Stimulated activated CD4-positive, alpha-beta T cell treated with anti-CD3 and anti-CD28 coated beads, Interleukin-4, amount 100 ng/mL, for 48 hours (primary cell): ENCODE measurements at places on chromosomes 1 and 21.

- no peak for DNase-seq
These were observed 25.0 kb upstream of the DISP3 start for GRCh38 chr1:11453742-11454491.

DNA sequence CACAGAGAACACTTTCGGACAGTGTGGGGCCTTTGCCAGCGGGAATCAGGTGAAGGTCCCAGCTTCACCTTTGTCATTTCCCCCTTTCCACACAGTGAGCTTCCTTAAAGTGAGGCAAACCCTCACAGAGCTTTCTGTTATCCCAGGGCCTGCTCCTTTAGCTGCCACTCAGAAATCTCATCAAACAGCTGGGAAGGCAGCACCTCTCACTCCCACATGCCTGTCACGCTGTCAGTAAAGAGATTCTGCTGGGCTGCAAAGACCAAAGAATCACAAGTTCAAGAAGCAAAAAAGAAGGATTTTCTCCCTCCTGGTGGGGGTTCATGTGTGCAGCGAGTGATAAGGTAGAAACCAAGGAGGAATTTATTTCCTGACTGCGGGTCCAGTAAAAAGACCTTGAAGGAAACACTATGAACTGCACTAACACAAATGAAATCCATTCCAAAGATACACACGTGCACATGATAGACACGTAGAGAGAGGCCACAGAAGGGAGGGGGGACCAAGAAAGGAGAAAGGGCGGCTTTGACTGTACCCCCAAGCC is 44.0 kb downstream of the HTR6 start:
- no peak for DNase-seq

GRCh38 chr1:84758968-84759491 is 68.8 kb upstream of the SSX2IP start:
- no peak for DNase-seq

DNA sequence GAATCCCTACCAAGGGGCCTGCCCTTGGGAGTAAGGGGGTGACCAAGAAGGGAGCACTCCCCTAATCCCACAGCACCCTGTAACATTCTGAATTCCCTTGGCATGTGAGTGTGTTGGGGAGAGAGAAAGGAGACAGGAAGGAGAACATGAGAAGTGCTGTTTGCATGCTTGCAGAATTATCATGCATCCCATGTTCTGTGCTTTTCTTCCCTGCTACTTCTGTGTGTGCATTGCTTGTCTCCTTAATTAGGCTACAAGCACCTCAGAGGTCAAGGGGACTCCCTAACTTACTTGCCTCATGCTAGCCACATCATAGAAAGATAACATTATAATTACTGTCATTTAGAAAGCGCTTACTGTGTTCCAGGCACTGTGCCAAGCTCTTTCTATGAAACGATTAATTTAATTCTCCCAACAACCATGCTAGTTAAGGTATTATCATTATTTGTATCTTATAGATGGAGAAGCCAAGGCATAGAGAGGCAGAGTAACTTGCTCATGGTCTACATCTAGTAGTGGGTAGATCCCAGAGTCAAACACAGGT is 11.1 kb downstream of the NOS1AP start:
- DNase-seq = no peak

GRCh38 chr21:27078915-27079314 is 112.0 kb upstream of the ADAMTS5 start:
- no peak for DNase-seq

DNA sequence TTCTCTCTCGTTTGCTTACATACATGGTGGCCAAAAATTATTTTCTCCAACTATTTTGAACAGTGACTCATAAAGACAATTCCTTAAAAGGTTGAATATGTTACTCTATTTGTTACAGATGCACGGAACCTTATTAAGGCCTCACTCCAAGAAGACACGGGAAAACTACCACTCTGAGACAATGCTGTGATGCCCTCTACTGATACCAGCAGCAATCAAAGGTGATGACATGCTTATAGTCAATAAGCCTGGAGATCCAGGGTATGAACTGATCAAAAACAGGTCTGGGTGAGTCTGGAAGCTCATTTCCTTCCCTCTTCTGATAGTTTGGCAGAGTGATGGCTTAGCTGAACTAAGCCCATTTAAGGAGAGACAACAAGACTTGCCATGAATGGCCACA is 563.0 kb downstream of the LRRIQ3 start:
- DNase-seq = no peak

DNA sequence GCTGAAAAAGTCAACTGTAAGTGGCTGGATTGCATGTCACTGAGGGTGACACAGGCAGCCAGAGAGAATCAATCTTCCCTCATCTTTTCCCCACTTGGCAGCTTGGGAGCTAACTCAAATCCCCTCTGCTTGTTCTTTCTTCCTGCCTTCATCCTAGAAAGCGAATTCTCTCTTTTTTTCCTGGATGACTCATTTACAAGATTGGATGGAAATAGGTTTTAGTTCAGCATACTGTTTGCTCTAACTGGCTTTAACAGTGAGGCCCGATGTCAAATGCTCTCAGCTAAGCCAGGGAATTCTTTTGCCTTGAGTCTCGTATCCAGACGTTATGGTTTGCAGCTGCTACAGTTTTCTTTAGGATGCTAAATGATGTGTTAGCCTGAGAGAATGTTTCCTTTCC is 72.7 kb downstream of the HUNK start:
- DNase-seq = no peak

DNA sequence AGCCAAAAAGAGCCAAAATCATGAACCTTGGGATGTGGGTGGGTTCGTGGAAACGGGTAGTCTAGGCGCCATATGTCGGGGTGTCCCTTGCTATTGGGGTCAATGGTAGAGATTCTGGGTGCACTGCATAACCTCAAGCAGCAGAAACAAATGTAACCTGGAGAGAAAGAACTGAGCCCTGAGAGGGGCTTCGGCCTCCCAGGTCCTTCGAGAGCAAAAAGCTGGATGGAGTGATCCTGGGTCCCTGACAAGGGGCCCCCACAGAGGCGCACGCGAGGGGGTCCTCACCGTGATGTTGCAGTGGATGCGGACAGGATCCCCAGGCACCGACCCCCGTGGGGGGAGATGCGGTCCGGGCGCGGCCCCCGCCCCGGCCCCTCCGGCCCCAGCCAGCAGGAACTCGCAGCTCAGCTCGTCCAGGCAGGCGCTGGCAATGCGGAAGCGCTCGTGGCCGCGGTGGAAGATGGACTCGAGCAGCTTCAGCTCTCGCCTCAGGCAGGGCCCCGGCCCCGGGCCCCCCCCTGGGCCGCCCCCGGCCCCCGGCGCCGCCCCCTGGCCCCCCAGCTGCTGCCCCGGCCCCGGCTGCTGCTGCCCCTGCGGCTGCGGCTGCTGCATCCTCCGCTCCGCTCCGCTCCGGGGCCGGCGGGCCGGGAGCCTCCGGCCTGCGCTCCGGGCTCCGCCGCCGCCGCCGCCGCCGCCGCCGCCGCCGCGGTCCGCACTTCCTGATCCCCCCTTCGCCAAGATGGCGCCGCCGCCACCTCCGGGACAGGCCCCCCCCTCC is at the start of gene UBE2Q1:
UBE2Q1 (minus strand) TSS at position 724 of the 781 bp plus-strand sequence; CDS start at position 615, 109 bp downstream.
- DNase-seq = no peak

GRCh38 chr1:234608911-234609690 is 877 bp downstream of the IRF2BP2 start:
- DNase-seq = peak; percentile 61

- DNase-seq = no peak
These were observed 141.4 kb upstream of the CXADR start for GRCh38 chr21:17371450-17371849.

DNA sequence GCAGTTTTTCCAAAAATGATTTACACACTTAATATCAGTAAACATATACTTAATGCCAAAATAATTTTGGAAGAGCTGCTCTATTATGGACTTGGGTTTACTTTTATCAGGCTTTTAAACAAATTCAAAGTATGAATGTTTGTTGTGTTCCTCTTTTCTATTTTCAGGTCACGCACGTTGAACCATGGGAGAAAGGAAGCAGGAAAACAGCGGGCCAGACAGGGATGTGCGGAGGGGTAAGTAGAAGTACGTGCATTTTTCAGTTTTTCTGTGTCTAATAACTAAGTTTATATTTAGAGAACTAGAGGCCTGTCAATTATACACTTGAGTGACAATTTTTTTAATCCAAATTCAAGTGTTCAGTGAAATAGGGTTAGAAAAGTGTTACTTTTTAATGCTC is 3.4 kb downstream of the PRPF38B start:
- DNase-seq = no peak

GRCh38 chr1:110734133-110734680 is 59.5 kb upstream of the KCNA3 start:
- no peak for DNase-seq

GRCh38 chr1:33399375-33399774 is 31.5 kb downstream of the PHC2 start:
- no peak for DNase-seq

- no peak for DNase-seq
These were observed 92.0 kb upstream of the PPM1J start for GRCh38 chr1:112807117-112807516.

- no peak for DNase-seq
These were observed 59.4 kb downstream of the RUNX3 start for GRCh38 chr1:24870551-24871195.

DNA sequence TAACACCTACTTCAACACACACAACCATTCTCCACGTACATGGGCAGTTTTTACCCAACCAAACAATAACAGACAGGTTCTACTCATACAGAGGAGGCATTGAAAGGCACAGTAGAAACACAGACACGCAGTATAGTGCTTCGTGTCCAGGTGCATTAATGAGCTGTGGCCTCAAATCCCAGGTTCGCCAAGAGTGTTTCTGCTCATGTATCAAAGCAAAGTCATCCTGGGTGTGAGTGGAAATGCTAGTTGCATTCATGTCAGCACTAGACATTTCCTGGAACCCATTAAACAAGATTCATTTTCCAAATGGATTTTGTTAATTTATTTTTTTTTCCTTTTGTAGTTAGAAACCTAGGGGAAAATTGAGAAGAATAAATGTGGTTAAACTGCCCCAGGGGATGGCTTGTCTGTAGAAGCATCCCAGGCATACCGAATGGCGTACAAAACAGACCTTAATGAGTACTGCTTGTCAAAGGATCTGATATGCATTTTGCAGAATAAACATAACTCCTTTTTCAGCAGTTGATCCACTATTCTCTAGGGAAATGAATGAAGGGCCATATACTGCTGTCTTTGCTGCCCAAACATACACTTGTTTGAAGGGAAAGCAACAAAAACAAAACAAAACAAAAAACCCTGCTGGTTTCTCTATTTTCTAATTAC is 298.6 kb upstream of the ST6GALNAC5 start:
- no peak for DNase-seq

DNA sequence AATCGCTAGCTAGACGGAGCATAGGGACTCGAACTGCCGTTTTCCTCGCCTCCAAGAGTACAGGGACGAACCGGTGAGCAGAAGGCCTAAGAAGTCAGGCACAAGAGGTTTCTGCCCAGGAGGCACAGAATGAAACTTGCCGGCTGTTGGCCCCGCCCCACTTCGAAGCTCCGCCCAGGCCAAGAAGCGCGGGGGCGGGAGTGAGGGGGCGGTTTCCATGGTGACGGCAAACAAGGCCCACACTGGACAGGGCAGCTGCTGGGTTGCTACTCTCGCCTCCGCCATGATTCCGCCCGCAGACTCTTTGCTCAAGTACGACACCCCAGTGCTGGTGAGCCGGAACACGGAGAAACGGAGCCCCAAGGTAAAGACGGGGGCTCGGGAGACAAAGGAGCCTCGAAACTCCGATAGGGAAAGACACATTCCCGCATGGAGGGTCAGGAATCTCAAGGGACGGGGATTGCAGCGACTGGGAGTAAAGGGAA is at the start of gene DNALI1:
DNALI1 (plus strand) TSS at position 229 of the 485 bp plus-strand sequence; CDS start at position 284, 55 bp downstream.
- no peak for DNase-seq

DNA sequence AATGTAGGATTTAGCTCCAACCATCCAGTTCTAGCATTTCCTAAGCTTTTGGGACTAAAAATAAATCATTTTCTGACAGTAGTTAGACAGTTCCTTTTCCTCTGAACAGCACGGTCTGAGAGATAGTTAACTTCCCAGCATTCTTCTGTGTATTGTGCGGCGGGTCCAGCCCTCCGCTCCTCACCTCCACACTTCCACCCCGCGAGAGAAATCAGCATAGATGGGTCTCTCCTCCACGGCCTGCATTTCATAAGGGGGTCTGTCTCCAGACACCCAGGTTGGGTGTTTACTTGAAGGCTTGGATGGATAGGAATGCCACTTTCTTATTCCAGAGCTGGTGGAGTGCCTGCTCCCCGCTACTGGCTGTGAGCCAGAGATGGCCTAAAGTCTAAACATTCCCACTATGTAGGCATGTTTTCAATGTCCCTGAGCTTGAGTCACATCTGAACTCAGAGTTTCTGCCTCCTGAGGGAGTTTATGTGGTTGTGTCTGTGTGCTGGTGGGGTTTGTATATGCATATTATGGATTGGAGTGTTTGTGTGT is 38.0 kb upstream of the PPP2R5A start:
- no peak for DNase-seq

GRCh38 chr1:226575739-226576378 is 27.3 kb downstream of the STUM start:
- no peak for DNase-seq

DNA sequence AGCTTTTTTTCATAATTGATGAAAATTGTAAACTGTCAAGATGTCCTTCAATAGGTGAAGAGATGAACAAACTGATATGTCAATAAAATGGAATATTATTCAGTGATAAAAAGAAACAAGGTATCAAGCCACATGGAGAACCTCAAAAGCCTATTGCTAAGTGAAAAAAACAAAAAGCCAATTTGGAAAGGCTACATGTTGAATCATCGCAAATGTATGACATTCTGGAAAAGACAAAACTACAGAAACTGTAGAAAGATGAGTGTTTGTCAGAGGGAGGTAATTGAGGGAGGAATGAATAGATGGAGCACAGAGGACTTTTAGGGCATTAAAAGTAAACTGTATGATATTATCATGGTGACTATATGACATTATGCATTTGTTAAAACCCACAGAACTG is 34.5 kb upstream of the USP25 start:
- no peak for DNase-seq

DNA sequence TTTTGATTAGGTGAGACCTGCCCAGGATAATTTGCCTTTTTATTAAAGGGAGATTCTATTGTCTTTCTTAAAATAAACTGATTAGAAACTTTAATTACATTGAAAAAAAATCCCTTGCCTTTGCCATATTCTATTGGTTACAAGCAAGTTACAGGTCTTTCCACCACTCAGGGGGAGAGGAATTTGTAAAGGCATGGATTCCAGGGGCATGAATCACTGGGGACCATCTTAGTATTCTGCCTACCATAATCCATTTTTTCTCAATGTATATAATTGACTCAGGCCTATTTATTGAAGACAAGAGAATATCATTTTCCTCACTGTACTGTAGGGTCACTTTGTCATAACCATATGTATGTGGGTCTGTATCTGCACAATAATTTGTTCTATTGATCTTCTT is 124.3 kb upstream of the PDE4B start:
- no peak for DNase-seq
